ENCODE measurements at places on chromosomes 1 and 21.

- DNase-seq = no peak
Measured at GRCh38 chr1:11384170-11384554, 94.8 kb upstream of the DISP3 start.

GRCh38 chr1:181180407-181181031, 92.0 kb downstream of the IER5 start:
- DNase-seq = no peak

DNA sequence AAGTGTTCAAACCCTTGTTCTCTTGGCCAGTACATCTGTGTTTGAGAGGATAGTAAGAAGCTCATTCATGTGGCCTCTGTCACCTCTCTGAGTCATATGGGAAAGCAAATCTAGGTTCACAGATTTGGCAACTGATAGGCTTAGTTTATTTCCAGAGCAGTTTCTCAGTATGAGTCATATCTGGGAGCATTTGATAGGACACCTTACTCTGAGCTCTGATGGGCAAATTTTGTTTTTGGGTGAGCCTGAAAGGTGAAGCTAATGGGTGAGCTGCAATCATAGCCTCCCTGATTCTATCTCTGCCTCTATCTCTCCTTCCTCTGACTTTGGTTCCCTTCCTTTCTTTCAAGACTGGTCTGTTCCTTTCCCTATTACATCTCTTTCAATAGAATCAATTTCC, 134.4 kb downstream of the S1PR1 start:
- no peak for DNase-seq

- no peak for DNase-seq
Measured at GRCh38 chr1:200625381-200625824, 4.9 kb upstream of the KIF14 start.

DNA sequence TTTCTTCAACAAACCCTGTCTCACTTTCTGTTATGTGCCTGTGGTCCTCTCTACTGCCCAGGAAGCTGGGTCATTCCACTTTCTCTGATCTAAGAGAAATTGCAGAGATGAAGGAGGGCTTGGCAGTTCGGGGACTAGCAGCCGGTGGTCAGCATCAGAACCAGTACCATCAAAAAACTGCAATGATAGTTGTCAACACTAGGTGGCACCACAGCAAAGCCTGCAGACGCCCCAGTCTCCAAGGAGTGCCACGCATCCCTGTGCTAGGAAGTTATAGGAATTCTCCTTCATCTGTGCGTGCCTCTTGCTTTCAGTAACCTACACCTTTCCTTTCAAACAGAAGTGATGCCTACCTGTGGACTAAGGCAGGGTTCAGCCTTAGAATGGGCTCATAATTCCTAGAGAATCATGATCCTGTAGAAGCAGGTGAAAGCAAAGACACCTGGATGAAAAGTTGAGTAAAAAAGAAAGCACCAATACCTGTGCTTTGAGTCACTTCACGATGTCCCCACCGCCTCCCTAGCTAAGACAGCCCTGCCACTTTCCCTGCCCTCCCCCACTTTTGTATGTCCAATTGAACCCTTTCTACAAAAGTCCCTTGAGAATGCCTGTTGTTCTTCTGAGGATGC, 129.2 kb downstream of the ADAMTS1 start:
- DNase-seq = no peak

DNA sequence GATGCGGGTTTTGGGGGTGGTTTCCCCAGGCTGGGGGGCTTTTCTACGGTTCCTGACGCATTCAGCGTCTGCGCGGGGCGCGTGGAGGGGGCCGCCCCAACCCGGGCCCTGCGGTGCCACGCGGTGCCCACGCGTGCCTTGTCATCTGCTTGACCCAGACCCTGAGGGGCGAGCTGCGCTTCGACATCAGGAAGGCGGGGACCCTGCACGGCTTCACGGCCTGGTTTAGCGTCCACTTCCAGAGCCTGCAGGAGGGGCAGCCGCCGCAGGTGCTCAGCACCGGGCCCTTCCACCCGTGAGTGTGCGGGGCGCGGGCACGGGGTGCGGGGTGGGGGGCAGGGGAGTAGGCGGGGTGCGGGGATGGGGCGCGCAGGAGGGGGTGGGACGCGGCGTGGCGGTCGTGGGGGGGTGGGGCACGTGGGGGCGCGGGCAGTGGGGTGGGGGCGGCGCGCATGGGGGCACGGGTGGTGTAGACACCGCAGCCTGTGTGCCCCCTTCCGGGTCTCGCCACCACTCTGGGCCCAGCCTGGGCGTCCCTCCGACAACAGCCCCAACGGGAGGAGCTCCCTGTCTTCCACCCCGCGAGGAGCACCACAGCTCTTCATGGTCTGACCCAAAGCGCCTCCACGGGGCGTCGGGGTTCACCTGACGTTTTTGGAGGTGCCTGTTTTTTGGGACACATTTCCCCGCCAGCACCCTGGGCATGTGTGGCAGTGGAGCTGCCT, 26.3 kb downstream of the PRMT2 start:
- no peak for DNase-seq

- DNase-seq = no peak
Measured at GRCh38 chr1:212225871-212226302, 59.3 kb upstream of the PPP2R5A start.

- peak; percentile 14 for DNase-seq
Measured at GRCh38 chr1:174743654-174744561, 255.8 kb upstream of the CACYBP start.

GRCh38 chr1:27233667-27234048, 774 bp upstream of the WDTC1 start:
- no peak for DNase-seq

DNA sequence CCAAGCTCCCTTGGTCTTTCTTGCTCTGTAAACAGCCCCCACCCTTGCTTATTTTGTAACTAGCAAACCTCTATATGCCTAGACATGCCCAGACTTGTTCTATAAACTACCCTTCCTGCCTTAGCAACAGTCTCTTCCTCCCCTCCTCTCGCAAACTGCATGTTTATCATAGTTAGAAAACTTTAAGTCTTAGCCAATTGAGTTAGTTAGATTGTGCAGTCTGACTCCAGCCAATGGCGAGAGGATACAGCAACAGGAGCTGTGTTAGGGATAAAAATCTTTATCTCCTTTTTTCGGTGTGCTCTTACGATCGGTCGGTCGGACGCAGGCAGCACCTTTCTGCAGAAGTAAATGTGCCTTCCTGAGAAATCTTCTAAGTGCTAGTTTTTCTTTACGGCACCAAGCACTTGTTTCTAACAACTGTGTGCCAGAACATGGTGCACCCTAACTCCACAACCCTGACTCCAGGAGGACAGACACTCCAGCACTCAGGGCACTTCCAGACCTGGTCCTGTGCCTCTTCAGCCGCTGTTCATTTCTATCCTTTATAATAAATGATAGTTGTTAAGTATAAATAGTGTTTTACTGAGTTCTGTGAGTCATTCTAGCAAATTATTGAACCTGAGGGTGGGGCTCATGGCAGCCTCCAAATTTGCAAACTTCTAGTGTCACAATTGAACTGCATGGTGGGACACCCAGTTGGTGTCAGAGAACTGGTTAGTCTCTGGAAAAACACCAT, 25.7 kb upstream of the GNG4 start:
- no peak for DNase-seq

All from urinary bladder (tissue), 4 donors.